ENCODE measurements at places on chromosomes 2 and 18.

- no peak for DNase-seq
Measured at GRCh38 chr2:119359774-119360173, 6.9 kb downstream of the C2orf76 start.

GRCh38 chr2:85033388-85033787, 62.4 kb downstream of the KCMF1 start:
- no peak for DNase-seq

DNA sequence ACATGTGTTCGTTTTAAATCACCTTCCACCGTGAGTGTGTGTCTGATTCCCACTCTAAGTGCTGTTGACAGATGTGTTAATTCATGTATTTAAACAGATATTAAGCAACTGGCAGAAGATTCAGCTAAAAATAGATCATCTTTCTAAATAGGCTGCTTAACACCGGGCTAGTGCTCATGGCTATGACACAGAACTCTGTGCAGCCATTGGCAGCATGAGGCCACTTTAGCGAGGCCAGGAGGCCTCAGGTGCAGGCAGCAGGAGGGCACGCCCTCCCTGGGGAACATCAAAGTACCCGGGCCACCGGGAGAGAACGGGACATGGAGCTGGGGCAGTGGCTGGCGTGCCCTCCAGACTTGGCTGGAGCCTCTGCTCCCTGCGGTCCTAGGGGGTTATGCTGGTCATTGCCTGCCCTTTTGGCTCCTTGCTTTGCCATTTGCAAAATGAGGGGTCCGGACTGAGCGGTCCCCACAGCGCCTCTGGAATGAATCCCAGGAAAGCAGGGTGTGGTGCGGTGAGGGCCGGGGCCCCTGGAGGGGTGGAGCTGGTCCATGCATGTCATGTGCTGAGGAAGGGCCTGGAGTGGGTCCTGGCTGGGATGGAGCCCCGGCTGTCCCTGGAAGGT, 62.8 kb upstream of the HDAC4 start:
- no peak for DNase-seq

DNA sequence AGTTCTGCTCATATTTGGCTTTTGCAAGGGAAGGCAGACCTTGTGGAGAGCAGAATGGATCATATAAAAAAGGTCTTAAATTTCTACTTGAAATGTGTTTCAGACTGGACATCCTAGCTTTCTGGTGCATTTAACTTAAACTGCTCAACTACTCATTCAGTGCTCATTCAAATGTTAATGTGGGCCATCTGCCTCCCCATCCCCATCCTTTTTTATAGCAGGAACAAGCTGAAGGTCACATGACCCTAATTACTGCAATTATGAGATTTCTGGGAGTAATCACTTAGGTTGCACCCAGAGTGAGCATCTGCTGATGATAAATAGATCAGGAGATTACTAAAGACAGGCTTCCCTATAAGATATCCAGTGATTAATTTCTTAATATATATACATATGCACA, 96.1 kb downstream of the MAP2 start:
- DNase-seq, result no peak

DNA sequence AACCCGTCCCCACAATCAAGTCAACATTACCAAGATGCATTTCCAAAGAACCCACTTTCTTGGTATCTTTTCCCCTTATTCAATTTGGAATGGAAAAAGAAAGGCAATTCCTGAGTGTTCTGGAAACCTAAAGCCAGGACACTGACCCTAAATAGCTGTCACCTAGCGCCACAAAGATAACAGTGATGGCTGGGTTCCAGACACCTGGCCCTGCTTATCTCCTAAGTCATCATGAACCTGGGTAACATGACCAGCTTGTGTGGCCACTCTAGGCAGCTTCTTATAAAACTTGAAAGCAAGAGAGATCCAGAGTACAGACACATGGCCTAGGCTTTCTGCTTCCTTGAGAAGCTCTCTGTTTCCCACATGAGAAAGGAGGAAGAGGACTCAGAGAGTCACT, 95.4 kb downstream of the BOD1L2 start:
- DNase-seq, result no peak

- no peak for DNase-seq
Measured at GRCh38 chr2:220263300-220263699, 635.9 kb downstream of the SLC4A3 start.

DNA sequence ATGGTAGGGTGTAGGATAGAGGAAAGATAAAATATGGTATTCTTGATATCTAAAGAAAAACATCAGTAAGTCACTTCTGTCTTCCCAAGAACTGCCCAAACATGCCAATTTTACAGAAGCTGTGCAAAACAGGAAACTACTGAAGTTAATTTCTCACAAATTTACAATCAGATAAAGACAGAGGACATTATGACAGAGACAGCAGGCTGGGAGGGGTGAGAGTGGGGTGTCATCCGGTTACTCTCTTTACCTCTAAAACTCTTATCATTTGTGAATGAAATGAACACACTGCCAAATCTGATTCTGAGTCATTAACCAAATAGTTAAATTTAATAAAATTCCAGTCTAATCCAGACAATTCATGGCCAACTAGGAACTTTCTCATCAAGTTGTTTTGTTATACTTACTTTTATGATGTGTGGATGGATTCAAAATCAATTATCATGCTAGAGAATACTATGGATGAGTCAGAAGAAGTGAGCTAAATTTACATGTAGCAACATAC, 323.2 kb upstream of the MEX3C start:
- DNase-seq, result no peak

DNA sequence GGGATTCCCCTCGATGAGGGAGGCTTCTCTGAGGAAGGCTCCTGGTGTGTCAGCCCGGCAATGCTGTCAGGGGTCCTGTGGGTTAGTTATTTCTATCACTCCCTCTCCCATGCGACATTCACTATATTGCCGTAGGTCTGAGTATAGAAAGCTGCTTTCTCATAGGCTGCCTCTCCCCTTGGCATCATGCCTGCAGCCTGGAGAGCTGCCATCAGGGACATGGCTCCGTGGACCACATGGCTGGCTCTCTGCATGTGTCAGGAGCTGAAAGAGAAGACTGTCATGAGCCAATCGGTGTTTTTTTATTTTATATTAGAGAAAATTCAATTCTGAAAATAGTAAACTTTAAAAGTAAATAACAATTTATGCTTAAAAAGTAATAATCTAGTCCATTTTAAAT, 198.0 kb downstream of the CDH20 start:
- DNase-seq, result no peak

GRCh38 chr2:19607400-19607799, 249.0 kb upstream of the OSR1 start:
- no peak for DNase-seq

All from NCI-H187 treated with DMSO at 0.1 percent for 48 hours (cell line).